Stimulated activated CD4-positive, alpha-beta T cell treated with anti-CD3 and anti-CD28 coated beads, Interleukin-12 subunit alpha, Interleukin-12 subunit beta, amount 100 ng/mL, for 48 hours (primary cell): ENCODE measurements at places on chromosomes 11 and 22.
A peak's percentile ranks its signal among the peaks of the same experiment; 100 is the strongest.

DNA sequence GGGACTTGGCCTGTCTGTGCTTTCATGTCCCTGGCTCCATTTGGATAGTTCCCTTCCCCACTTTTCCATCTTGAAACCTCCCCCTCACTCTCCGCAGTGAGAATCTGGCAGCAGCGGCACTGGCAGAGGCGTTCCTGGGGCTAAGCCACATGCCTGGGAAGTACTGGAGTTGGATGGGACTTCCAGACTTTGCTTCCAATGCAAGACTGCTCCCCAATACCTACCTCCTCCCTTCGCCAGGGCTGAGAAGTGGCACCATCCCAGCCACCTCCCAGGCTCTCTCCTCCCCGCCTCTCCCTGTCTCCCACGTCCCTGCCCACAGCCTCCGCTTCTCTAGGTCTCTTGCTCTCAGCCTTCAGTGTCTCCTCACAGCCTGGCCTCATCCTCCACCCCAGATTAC lies 16.6 kb downstream of the TST start:
- DNase-seq: no peak

DNA sequence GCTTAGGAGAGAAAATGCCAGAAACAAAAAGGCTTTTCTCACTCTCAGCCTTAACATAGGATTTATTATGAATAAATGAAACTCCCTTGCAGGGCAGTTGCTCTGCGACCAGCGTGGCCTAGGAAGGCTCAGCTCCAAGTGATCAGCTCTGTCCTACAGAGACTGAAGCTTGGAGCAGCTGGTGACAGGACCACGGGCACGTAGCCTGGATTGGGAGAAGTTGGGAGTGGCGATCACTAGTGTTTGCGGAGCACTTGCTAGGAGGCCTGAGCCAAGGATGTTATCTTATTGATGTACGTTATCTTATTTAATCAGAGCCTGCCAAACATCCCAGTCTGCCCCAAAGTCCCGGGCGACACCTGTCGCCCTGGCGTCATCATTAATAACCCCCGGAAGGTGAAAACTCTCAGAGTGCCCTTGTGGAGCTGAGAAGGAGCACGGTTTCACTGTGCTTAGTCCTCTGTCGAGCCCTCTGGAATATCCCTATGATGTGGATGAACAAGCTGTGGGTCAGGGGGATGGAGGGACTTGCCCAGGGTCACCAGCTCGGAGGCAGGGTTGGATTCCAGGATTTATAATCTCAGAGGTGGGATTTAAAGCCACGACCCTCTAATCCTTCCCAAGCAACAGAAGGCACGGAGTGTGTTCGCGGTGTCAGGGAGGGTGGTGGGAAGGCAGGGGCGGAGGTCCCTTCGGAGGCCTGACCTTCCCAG lies 40.8 kb upstream of the SMIM38 start:
- DNase-seq: no peak

GRCh38 chr22:19178065-19178656 lies 375 bp downstream of the SLC25A1 start:
- no peak for DNase-seq

- no peak for DNase-seq
Observed at GRCh38 chr11:1493650-1494244, 7.2 kb upstream of the MOB2 start.

DNA sequence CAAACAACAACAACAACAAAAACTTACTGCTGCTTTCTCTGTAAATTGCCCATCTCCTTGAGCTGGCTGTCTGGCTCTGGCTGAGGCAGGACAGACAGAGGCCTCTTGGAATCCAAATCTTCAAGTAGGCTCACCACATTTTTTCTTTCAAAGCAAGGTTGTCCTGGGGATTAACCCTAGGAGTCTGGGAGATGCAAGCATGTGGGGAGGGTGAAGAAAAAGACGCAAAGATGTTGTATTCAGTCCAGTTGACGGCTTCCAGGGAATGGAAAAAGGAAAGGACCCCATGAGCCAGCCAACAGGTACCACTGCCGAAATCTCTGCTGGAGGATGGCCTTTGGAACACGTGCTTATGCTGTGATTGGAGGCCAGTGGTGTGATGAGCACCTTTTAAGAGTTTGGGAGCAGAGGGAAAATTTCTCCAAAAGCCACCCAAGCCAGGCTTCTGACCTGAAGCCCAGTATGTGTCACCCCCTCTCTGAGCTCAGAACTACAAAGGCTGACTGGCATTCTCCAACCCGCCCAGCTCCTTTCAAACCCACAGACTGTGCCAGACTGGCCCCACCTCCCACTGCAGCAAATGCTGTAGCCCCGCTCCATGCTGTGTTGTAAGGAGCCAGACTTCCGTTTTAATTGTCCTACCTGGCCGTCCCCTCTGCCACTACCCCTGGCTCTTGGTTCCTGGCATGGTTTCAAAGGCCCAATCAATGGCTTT lies 10.8 kb downstream of the BLID start:
- DNase-seq: no peak

DNA sequence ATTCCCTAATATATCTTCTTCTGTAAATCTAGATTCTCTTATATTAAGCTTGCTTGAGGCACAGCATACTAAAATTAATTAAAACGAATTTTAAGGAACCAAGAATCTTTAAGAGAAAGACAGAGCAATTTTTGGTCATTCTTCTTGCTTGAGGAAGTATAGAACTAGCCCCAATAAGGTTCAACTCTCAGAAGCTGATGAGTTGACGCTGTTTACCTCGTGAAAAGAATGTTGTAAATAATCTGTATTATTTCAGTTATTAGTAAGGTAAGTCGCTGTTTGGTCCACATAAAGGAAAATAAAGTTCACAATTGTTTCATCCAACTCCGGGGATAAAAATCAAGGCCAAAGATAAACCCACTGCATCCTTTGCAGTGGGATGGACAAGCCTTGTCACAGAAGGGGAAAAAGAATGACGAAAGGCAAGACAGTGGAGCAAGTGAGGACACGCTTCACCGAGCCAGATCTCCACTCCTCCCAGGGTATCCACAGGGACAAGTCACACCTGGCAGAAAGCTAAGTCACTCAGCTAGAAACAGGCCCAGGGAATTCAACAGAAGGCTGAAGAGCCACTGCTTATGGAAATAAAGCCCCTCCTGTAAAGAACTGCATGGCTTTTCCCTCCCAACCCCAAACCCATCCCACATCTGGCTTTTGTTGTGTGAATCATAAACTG lies 752 bp downstream of the POU2AF1 start:
- DNase-seq: no peak

- DNase-seq: no peak
Observed at GRCh38 chr11:124329787-124330478, 9.9 kb upstream of the OR8D2 start.

- no peak for DNase-seq
Observed at GRCh38 chr22:27238935-27239510, 562.5 kb downstream of the MN1 start.

GRCh38 chr22:36872866-36873498 lies 12.2 kb downstream of the NCF4 start:
- no peak for DNase-seq

- DNase-seq: no peak
Observed at GRCh38 chr11:88603091-88603867, 265.7 kb upstream of the CTSC start.

DNA sequence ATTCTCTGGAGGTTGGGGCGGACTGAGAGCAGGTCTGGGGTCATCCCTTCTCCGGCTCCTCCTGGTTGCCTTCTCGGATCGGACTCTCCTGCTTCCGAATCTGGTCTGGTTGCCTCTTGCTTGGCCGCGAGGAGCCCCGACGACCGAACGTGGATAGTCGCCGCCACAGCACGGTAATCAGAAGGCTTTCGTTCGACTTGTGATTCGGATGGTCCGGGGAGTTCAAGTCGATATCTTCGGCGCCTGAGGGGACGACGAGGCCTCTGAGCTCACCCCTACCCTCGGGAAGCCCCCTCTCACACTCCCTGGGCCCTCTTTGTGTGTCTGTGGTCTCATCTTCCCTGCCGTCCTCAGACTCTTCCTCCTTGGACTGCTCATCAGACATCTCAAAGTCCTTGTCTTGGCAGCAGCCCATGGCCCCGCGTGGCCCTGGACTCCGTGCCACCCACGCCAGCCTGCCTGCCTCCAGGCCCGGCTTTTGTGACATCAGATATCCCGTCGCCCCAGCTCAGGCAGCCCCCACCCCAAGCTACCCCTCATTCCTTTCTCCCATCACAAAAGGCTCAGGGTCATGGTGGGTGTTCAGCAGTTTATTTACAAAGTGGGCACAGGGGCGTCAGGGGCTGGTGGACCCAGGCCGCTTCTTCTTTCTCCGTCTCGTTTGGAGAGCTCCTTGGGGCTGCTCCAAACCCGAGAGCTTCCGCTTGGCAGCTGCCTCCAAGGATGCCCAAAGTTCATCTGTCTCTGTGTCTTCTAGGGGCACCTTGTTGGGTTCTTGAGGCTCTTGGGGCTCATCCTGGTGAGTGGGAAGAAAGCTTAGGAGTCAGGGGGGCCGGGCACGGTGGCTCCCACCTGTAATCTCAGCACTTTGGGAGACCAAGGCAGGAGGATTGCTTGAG lies at the start of gene TEX54:
TSS of gene TEX54 (minus strand) at position 506 of the 899 bp plus-strand sequence.
- DNase-seq: no peak

- no peak for DNase-seq
Observed at GRCh38 chr11:110431674-110432073, 1.9 kb downstream of the FDX1 start.

DNA sequence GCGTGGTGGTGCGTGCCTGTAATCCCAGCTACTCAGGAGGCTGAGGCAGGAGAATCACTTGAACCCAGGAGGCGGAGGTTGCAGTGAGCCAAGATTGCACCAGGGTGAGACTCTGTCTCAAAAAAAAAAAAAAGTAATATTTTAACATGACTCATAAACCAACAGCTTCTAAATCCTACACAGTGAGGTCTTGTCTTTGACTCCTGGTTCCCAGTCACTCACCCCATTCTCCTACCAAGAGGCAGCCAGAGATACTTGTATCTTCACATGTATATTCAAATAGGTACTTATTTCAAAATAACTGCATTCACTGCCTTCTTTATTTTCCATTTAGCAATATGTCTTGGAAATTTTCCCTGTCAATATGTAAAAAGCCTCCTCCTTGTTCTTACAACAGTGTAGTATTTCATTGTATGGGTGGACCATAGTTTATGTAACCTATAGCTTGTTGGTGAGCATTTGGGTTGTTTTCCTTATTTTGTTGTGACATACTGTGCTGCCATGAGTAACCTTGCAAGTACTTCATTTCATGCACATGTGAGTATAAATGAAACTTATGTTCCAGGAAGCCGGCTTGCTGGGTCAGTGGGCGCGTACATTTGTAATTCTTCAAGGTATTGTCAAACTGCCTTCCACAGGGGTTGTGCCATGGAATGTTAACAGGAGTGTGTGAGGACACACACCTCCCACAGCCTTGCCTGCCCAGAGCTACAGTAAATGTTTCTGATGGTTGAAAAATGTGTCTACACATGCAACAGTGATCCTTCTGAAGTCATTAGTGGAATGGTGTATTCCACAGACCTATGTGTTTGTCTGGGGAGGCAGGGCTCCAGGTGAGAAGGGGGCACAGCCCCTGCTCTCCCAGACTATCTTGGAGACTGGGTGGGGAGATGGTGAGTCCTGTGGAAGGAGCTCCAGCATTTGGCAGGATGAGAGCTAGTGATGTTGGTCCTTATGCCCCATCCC lies 47.9 kb downstream of the OSBP2 start:
- no peak for DNase-seq

GRCh38 chr22:45502215-45503049 lies at the start of gene FBLN1:
Gene FBLN1 (plus strand): TSS chr22:45502883. CDS start chr22:45502986, 103 bp downstream.
- DNase-seq: no peak

DNA sequence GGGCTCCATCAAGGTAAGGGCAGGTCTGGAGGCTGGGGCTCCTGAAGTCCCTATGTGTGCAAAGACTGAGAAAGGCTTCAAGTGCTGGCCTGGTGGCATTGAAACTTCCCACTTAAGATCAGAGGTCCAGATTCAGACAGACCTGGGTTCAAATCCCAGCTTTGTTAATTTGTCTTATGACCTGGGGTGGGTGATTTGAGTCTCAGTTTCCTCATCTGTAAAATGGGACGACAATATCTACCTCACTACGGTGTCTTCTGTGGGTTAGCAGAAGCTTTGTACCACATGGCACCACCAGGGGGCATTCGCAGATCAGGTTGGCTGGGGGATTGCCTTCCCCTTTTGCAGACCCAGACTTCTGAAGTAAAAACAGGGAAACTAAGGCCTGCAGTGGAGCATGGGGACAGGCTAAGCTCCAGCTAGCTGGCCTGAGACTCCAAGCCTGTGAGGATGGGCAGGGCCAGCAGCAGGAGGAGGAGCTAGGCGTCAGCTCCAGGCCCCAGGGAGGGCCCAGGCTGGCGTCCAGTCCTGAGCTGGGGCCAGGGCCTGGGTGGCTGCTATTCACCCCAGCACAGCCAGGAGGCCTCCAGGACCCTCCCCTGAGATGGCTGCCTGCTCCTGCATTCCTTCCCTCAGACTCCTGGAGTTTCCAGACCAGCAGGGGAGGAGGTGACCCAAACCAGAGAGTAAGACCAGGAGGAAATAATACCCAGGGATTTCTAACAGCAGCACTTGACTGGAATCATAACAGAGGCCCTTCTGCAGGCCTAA lies 1.5 kb downstream of the CASTOR1 start:
- peak; percentile 81 for DNase-seq

- DNase-seq: no peak
Observed at GRCh38 chr11:12724301-12725054, 50.3 kb downstream of the TEAD1 start.

GRCh38 chr11:21411104-21411503 lies 741.7 kb downstream of the NELL1 start:
- DNase-seq: no peak

- no peak for DNase-seq
Observed at GRCh38 chr11:6468712-6469495, 4.8 kb downstream of the TRIM3 start.

- DNase-seq: no peak
Observed at GRCh38 chr11:45144126-45145082, 2.0 kb upstream of the PRDM11 start.

- DNase-seq: no peak
Observed at GRCh38 chr11:62435846-62436660, 17.2 kb downstream of the SCGB1A1 start.

GRCh38 chr11:118766035-118766434 lies 24.9 kb downstream of the DDX6 start:
- no peak for DNase-seq

GRCh38 chr11:64226507-64227051 lies 505 bp downstream of the NUDT22 start:
- no peak for DNase-seq

GRCh38 chr11:12860827-12861226 lies 148.3 kb upstream of the RASSF10 start:
- no peak for DNase-seq

GRCh38 chr22:37905534-37906363 lies at the start of gene MICALL1:
Gene MICALL1 (plus strand): TSS chr22:37906297. CDS start chr22:37906423, 126 bp downstream.
- no peak for DNase-seq

- no peak for DNase-seq
Observed at GRCh38 chr11:57251491-57252104, 14.5 kb upstream of the APLNR start.

DNA sequence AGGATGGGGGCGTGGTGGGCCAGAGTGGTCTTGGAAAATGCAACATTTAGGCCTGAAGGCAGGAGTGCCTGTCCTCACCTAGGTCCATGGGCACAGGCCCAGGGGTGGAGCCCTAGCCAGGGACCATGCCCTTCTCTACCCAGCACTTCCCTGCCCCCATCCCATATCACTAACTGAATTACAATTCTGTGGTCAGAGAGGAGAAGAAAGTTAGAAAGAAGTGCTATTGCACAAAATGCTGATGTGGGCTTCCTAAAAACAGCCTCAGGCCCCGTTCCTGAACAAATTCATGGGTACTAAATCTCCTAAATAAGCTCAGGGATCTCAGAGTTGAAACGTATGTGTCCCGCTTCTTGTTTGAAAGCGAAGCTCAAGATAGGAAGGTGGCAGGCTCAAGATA lies 3.5 kb upstream of the ASRGL1 start:
- DNase-seq: no peak

GRCh38 chr22:30829901-30830550 lies 135.4 kb downstream of the OSBP2 start:
- DNase-seq: no peak
